Articular chondrocyte of knee joint (primary cell): ENCODE measurements at places on chromosomes 6 and 20. TPM values are rescaled to one million over a fixed set of nuclear protein-coding genes. Genes with fewer than 3 reads are reported as not detected.

The SLC17A1 gene
- total RNA-seq: not detected in 2 replicates

The FRK gene
- total RNA-seq: 1.0 and 1.6 TPM in 2 replicates

The DNAH8 gene
- total RNA-seq: under 0.01 TPM in 2 replicates

The GGTLC1 gene
- not detected in 2 replicates for total RNA-seq

The HMGN4 gene
- 72.2 and 82.2 TPM in 2 replicates for total RNA-seq

The CRISP2 gene
- total RNA-seq: not detected in 2 replicates

The PHACTR3 gene
- not detected in 2 replicates for total RNA-seq

The THEMIS gene
- not detected in 2 replicates for total RNA-seq

The ZNF341 gene
- 1.4 and 1.7 TPM in 2 replicates for total RNA-seq

The SAPCD1 gene
- 0.54 and 1.4 TPM in 2 replicates for total RNA-seq

The SLC17A9 gene
- total RNA-seq: 6.7 and 6.9 TPM in 2 replicates

The DNMT3B gene
- total RNA-seq: 1.8 and 2.0 TPM in 2 replicates

The SNPH gene
- 6.3 and 6.4 TPM in 2 replicates for total RNA-seq

The SNAP25 gene
- not detected in 2 replicates for total RNA-seq

The TULP4 gene
- total RNA-seq: 160 and 165 TPM in 2 replicates

The STMND1 gene
- not detected in 2 replicates for total RNA-seq

The C6orf58 gene
- not detected in 2 replicates for total RNA-seq

The MMS22L gene
- 12.7 and 18.8 TPM in 2 replicates for total RNA-seq

The KHDRBS2 gene
- total RNA-seq: not detected in 2 replicates

The MDC1 gene
- total RNA-seq: 6.8 and 8.4 TPM in 2 replicates

The ABHD12 gene
- total RNA-seq: 29.3 and 33.3 TPM in 2 replicates

The APCDD1L gene
- 4.5 and 6.4 TPM in 2 replicates for total RNA-seq

The PNPLA1 gene
- total RNA-seq: 0.22 TPM in 1 of 2 replicates, not detected in the other

The LY6G6F gene
- not detected in 2 replicates for total RNA-seq

The PDYN gene
- total RNA-seq: not detected in 2 replicates

The FRS3 gene
- 1.6 TPM in 2 replicates for total RNA-seq

The TMEM74B gene
- 0.11 TPM in 1 of 2 replicates, not detected in the other for total RNA-seq

The MOG gene
- total RNA-seq: under 0.01 TPM in 1 of 2 replicates, not detected in the other

The RIN2 gene
- 67.8 and 78.7 TPM in 2 replicates for total RNA-seq

The AIF1 gene
- not detected in 2 replicates for total RNA-seq

The SLC22A2 gene
- total RNA-seq: 0.11 TPM in 1 of 2 replicates, not detected in the other

The IL17F gene
- total RNA-seq: not detected in 2 replicates

The HTR1E gene
- total RNA-seq: not detected in 2 replicates

The MEI4 gene
- total RNA-seq: under 0.01 TPM in 2 replicates

The SYNGAP1 gene
- total RNA-seq: 6.3 and 6.4 TPM in 2 replicates

The HLA-DMB gene
- total RNA-seq: 0.11 TPM in 1 of 2 replicates, not detected in the other

The OGFRL1 gene
- total RNA-seq: 25.0 and 33.8 TPM in 2 replicates

The HAO1 gene
- total RNA-seq: not detected in 2 replicates

The PAK5 gene
- not detected in 2 replicates for total RNA-seq

The TGM2 gene
- total RNA-seq: 19.2 and 60.4 TPM in 2 replicates

The HINT3 gene
- 17.9 and 21.4 TPM in 2 replicates for total RNA-seq

The SLC32A1 gene
- total RNA-seq: not detected in 2 replicates

The ADTRP gene
- total RNA-seq: 1.9 and 2.5 TPM in 2 replicates

The TTK gene
- total RNA-seq: 14.0 and 21.8 TPM in 2 replicates

The BANF2 gene
- total RNA-seq: not detected in 2 replicates

The SPATA25 gene
- total RNA-seq: 0.76 and 1.6 TPM in 2 replicates

The BPIFA1 gene
- not detected in 2 replicates for total RNA-seq

The PTPRK gene
- 47.6 and 59.2 TPM in 2 replicates for total RNA-seq

The PDE10A gene
- total RNA-seq: 0.39 and 2.3 TPM in 2 replicates

The VGLL2 gene
- total RNA-seq: not detected in 2 replicates

The DNAAF9 gene
- 10.8 and 13.5 TPM in 2 replicates for total RNA-seq

The TIAM2 gene
- 37.4 and 39.9 TPM in 2 replicates for total RNA-seq
